IPS DF 6.9 (cell line): ENCODE measurements at places on chromosomes 2 and 18.
A peak's percentile ranks its signal among the peaks of the same experiment; 100 is the strongest.

DNA sequence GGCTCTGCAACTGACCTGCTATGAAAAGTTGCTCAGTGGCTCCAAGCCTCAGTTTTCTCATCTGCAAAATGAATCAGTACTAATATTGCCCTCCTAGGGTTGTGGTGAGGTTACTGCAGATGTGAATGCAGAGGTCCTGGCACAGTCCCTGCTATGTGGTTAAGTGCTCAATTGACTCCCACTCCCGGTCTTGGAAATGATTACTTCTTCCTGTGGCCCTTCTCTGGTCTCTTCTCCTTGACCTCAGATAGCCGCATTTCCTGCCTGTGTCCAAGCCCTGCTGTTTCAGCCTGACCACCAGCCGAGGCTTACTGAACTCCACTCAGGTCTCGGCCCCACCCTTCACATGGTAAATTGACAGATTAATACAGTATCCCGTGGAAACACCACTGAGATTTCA is 26.3 kb downstream of the CNGA3 start:
- no peak for DNase-seq

DNA sequence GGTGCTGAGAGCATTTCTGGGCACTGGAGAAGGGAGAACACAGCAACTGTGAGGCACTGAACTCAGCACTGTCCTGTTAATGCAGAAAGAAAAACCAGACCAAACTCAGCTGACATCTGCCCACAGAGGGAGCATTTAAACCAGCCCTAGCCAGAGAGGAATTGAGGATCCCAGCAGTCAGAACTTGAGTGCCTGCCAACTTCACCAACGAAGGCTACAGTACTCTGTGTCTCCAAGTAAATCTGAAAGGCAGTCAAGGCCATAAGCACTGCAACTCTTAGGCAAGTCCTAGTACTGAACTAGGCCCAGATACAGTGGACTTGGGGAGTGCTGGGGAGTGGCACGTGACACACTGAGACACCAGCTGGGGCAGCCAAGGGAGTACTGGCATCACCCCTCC is 176.2 kb upstream of the ZC3H15 start:
- DNase-seq, result no peak

DNA sequence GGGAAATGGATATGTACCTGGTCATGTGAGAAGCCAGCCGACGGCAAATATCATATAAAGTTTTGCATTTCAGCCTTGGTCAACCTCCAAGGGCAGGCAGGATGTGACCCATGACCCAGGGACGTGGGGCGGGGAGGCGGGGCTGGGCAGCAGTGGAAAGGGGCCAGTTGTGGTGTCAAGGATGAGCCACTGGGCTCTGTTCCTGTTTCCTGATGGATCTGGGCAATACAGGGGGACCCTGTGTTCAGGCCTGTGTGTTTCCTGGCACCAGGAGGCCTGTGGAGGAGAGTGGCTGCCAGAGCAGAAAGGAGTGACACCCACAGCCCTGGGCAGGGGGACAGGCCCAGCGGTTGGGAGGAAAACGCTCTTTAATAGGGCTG is 106.9 kb downstream of the GATA6 start:
- DNase-seq, result no peak

DNA sequence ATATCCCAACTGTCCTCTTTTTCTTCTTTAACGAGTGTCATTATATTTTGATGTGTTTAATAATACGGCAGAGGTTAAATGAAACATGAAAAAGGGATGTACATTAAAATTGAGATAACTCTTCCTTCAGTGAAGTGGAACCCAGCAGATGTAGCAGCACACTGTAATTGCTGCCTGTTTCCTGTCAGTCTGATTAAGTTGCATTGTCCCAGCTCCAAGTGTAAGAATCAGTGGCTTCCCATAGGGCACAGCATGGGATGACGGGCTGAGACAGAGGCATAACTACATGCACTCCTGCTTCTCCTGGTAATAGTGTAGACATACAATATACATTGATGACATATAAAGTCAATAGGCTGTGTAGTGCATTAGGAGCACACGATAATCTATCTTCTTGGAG is 175.8 kb upstream of the TCF4 start:
- DNase-seq, result no peak

DNA sequence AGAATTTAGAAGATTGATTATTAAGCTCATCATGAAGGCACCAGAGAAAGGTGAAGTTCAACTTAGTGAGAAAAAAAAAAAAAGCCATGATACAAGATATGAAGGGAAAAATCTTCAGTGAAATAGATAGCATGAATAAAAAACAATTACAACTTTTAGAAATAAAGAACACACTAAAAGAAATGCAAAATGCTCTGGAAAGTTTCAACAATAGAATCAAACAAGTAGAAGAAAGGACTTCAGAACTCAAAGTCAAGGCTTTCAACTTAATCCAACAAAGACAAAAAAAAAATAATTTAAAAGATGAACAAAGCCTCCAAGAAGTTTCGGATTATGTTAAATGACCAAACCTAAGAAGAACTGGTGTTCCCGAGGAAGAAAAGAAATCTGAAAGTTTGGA is 105.5 kb downstream of the GRB14 start:
- DNase-seq, result no peak

GRCh38 chr2:171260471-171261424 is 100.1 kb upstream of the TLK1 start:
- DNase-seq, result peak; percentile 35

DNA sequence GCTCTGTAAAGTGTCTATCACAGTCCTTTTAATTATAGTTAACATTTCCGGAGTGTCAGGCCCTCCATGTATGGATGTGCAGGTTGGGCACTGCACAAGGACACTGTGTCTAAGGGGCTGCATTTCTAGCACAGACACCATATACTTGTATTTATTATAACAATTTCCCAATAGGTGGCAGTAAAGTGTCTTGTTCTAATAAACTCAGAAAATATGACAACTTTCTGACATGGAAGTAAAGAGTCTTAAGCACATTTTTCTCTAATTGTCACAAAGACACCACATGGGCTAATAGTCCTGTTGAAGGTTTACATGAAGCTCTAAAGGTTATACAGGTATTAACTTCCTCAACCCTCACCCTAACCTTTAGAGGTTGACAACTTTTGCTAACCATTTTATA is 156.6 kb downstream of the DYSF start:
- DNase-seq, result no peak

DNA sequence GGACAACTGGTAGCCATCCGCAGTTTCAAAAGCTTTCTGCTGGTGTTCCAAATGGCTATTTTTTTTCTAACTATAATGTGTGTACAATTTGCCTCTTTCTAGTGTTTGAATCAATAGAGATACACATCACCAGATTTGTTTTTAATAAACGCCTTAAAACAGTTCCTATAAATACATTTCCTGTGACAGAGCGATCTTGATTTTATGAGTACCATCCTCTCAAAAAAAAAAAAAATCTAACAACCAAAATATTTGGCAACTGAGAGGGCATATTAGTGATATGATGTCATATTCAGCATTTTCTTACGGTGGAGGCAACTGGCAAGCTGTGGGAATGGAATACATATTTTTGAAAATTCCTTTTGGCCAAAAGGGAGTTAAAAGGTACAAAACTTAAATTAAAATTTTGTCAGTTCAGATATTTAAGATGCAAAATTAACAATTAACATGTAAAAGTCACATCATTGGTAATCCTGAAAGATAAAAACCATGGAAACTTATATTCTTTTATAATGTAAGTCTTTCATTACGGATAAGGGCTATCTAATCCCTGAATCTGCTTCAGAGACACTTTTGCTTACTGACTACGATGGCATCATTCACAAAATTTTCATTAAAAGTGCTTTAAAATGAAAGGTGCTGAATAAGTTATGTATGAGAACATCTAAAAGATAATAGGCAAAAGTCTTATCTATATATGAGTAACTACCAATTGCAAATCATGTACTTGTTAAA is 268.4 kb downstream of the TCF4 start:
- DNase-seq, result no peak

GRCh38 chr18:68438983-68439382 is 275.9 kb downstream of the TMX3 start:
- no peak for DNase-seq

- no peak for DNase-seq
Measured at GRCh38 chr18:67568166-67568565, 51.6 kb upstream of the DSEL start.

- DNase-seq, result no peak
Measured at GRCh38 chr2:9410108-9410507, 13.2 kb downstream of the ITGB1BP1 start.

DNA sequence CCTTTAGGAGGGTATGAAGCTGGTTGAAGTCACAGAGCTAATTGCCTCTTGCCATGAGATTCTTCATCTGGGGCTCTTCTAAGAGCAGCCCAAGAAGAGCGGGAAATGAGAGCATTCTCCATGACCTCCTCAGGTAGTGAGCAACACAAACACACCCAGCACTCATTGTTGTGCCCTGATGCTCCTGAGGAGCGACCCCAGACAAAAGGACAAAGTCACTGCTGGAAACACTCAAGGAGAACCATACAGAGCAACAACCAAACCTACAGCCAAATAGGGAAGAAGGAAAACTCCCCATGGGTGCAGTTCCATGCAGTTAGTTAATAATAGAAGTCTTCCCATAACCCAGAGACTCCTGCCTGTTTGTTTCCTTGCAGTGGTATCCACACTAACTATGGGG is 426.0 kb upstream of the CRIM1 start:
- DNase-seq, result no peak

DNA sequence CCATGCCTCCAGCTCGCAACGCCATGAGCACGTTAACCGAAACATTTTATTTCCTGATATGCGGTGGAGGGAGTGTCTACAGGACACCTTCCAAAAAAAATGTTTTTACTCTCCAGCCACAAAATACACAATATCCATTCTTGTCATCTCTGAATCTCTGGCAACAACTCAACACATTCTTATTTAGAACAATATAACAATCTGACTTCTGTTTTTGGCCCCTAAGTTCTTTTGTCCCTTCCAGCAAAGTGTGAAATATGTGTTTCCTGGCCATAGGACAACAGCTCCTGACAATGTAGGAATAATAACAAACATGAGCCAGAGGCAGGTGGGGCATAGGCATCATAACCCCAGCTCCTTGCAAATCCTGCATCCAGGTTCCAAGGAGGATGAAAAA is 163.0 kb downstream of the DDX1 start:
- DNase-seq, result no peak

GRCh38 chr2:223779877-223780276 is 57.5 kb downstream of the AP1S3 start:
- DNase-seq, result peak; percentile 76

DNA sequence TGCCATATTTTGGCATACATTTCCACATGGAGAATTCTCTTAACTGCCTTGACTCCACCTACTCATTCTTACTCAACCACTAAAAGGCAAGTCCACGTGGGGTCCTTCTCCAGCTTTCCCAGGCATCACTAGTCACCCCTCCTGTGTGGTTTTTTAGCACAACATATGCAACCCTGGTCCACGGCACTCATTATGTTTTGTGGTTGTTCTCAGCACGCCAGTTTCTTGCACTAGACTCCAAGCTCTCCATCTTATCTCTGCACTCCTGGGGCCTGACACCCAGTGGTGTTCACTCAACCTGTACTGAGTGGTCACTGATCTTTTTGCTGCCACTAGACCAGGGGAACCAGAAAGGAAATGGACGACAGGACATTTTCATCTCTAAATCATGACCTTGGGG is 18.0 kb downstream of the MARCHF4 start:
- DNase-seq, result no peak

DNA sequence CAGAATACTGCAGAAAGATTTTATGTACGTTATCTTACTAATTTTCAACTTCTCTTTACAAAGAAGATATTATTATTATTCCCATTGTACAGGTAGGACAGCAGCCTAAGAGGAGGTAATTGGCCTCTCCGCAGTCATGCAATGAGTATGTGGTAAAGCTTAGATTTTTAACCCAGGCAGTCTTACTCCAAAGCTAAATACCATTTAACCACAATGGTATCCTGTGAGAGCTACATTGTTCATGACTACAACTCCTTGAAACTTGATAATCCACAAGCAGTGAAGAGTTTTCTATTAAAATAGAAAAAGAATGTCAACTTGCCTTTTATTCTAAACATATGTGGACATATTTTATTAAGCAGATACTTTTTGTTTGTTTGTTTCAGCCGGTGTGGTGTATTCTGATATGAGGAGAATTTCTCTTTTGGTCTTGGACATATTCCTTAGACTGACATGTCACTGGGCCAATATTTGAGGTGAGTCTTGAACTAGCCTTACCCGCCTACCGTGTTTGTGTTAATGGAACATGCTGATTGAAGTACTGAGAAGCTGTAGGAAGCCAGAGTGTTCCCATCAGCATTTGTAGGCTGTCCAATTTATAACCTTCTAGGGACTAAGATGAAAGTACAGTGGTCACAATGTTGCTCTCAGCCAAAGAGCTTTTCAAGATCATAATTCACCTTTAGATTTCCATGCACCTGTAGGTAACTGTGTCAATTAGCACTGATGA is 293.9 kb upstream of the DCC start:
- DNase-seq, result no peak

- DNase-seq, result no peak
Measured at GRCh38 chr2:55047677-55048299, 2.5 kb downstream of the RTN4 start.

DNA sequence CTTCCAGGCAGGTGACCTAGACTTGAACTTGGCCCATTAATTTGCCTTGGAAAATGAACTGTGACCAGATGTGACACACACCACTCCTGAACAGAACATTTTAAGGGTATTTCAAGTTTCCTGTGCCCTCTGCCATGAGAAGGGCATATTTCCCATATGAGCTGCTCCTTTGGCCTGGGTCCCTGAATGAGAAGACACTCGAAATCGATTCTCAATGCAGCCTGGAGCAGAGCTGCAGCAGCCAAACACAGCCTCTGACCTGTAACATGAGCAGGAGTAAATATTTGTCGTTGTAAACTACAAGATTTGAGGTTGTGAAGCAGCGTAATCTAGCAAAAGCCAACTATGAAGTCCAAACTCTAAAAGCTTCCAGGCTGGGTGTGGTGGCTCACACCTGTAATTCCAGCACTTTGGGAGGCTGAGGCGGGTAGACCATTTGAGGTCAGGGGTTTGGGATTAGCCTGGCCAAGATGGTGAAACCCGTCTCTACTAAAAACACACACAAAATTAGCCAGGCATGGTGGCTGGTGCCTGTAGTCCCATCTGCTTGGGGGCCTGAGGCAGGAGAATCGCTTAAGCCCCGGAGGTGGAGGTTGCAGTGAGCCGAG is 30.1 kb upstream of the SOS1 start:
- no peak for DNase-seq

DNA sequence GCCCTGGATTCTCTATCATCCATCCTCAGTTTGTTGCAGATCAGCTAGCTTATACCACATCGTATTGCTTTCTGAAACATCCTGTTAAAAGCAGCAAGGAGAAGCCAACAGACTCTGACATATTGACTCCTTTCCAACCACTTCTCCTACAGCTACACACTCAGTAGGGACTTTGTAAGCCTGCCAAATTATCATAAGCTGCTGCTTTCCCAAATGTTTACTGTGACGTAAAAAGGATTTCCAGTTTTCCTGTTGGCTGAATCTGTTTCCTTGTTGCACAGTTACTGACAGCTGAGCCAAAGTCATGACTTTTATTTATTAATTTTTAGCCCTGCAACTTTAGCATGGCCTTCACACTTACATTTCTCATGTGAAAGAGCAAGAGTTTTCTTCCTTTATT is 294.3 kb downstream of the KCNJ3 start:
- DNase-seq, result no peak

DNA sequence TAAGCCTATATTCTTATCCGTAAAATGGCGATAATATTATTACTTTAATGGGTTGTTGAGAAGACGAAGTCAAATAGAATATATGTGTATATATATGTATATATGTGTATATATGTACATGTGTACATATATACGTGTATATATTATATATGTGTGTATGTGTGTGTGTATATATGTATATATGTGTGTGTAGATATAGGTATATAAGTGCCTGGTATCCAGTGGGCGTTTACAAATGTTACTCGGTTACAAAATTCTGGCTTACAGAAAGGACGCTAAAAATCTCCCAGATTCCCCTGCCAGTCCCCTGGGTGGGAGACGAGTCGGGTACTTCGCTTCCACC is 295 bp upstream of the MTX2 start:
- no peak for DNase-seq
